ENCODE measurements at places on chromosomes 1 and 21.

- no peak for DNase-seq
These were observed 2.0 kb downstream of the TFF2 start for GRCh38 chr21:42348762-42349161.

- no peak for DNase-seq
These were observed 13.5 kb downstream of the FUCA1 start for GRCh38 chr1:23854568-23854967.

DNA sequence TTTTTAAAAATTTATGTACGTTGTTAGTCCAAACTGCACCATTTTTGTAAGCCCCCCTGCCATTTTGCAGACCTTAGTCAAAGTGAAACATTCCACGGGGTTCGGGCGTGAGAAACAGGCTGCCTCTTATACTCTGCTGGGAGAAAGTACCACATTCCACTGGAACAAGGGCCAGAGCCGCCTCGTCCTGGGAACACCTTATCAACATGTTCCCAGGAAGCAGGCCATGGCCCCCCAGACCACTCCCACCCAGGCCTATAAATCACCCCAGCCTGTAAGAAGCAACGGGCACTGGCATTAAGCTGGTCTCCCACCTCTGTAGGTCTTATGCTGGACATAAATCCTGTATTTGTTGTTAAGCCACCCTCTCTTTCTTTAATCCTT lies 854 bp upstream of the ZRANB2 start:
- DNase-seq = no peak

DNA sequence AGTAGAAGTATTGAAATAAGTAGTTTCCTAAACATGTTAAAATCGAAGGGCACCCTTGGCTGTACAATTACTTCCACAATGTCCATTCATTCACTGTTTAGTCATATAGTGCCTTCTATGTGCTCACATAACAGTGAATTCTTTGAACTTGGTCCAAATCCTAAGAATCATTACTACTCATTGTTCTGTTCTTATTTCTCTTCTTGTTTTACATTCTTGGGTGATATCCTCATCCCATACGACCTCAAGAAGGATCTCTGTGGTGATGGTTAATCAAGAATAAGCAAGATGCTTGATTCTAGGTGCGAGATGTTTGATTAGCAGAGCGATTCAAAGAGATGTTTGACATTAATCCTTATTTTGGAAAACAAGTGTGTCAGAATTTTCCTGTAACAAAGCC lies 667.4 kb upstream of the ZP4 start:
- no peak for DNase-seq

GRCh38 chr1:13892671-13893325 lies 192.8 kb downstream of the PRDM2 start:
- no peak for DNase-seq

- DNase-seq = no peak
These were observed 79.8 kb upstream of the ROR1 start for GRCh38 chr1:63693944-63694571.

GRCh38 chr1:48127735-48128685 lies 94.5 kb upstream of the SLC5A9 start:
- no peak for DNase-seq

DNA sequence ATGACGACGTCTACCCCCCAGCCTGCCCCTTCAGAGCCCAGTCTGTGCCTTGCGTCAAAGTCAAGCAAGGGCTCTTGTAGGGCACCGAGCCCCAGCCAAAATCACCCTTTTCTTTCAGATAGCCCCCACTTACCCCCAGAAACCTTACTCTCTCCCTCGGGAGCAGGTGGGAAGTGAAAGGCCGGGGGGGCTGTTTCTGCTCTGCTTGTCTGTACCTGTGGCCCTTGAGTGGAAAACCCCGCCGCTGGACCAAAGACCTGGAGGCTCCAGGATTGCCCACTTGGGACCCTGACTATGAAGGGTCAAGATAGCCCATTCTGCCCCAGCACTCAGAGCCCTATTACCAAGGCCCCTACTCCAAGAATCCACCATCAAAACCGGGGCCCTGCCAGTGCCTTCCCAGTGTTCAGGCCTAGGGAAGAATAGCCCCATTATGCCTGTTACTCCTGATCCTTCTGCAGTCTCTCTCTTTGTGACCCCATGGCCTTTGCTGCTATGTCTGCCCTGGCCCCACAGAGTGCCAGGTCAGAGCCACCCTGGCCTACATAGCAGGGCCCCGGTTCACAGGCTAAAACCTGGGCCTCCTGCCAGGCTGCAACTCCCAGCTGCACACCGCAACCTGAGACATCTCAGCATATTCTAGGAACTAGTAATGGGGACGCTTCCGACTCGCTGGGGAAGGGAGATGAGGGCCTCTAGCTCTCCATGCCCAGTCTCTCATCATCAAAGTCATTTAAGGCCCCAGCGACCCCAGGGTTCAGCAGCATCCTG lies 22.2 kb upstream of the HPDL start:
- DNase-seq = no peak

DNA sequence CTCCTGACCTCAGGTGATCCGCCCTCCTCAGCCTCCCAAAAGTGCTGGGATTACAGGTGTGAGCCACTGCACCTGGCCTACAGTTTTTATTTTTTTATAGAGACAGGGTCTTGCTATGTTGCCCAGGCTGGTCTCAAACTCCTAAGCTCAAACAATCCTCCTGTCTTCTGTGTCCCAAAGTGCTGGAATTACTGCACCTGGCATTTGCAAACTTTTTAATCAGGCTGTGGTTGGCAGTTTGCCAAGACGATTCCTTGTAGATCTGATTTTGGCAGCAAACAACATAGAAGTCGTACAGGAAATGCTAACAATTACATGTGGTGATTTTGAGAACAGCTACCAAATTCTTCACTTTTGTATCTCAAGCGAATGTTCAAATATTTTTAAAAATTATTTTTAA lies 10.1 kb downstream of the RBP7 start:
- no peak for DNase-seq

DNA sequence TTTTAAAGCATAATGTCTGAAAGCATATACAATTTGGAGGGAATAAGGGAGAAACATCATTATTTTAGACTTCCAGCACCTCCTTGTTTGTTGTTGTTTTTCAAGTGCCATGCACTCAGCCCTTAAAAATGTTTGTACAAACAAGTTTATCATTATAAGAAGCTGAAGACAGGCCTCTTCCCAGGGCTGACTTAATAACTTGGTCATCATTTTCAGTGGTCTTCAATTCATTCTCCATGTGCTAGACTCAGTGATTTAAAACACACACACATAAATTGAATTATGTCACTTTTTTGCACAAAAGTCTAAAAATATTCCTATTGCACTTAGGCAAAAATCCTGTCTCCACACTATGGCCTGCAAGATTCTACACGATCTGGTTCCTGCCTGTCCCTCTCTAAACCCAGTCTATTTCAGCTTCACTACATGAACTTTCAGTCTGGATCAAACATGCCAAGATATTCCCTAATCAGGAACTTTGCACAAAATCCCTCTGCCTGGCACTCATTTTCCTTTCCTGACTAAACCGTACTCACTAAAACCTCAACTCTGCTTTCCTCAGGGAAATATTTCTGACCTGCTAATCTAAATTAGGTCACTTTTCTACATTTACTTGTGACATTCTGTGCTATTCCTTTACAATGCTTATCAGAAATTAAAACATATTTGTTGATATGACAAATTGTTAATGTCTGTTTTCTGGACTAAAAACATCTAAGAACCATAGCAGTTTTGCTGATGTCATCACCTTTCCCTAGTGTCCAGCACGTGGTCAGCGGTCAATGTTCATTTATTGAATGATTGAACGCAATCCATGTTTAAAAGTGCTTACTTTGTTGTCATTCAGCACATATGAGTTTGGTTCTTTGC lies 14.8 kb upstream of the GBP5 start:
- DNase-seq = no peak

GRCh38 chr1:151273924-151274466 lies 8.1 kb upstream of the ZNF687 start:
- no peak for DNase-seq

DNA sequence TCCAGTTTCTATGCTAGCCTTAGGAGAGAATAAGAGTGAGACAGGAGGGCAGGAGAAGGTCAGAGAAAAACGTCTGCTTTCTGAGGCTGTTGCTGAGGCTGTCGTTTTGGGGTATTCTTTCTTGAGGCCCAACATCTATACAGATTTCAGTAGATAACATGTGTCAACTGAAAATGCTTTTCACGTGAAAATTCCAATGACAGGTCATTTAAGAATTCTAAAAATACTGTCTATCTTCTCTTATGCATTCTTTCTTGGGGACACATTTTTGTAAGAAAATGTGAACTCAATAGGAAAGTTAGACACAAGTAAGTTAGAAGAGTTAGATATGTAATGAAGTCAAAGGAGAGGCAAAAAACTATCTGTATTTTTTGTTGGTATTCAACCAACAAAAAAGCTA lies 150.8 kb downstream of the TGFB2 start:
- no peak for DNase-seq

GRCh38 chr1:1353389-1354151 lies 4.4 kb upstream of the DVL1 start:
- DNase-seq = no peak

DNA sequence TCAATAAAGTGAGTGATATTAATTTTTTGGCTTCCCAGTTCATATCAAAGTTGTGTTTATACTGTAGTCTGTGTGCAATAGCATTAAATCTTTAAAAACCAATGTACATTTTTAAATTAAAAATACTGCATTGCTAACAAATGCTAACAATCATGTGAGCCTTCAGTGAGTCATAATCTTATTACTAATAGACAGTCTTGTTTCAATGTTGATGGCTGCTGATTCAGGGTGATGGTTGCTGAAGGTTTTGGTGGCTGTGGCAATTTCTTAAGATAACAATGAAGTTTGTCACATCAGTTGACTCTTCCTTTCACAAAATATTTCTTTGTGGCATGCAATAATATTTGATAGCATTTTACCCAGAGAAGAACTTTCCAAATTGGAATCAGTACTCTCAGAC lies 109.0 kb downstream of the ZMYM4 start:
- DNase-seq = no peak

- no peak for DNase-seq
These were observed 52.3 kb downstream of the GRIK3 start for GRCh38 chr1:36981771-36982622.

- no peak for DNase-seq
These were observed 27.5 kb upstream of the SLC30A1 start for GRCh38 chr1:211606332-211606913.

GRCh38 chr1:75615613-75616435 lies 4.9 kb upstream of the SLC44A5 start:
- DNase-seq = peak; percentile 40

GRCh38 chr1:51236531-51237350 lies 668 bp downstream of the RNF11 start:
- peak; percentile 48 for DNase-seq

DNA sequence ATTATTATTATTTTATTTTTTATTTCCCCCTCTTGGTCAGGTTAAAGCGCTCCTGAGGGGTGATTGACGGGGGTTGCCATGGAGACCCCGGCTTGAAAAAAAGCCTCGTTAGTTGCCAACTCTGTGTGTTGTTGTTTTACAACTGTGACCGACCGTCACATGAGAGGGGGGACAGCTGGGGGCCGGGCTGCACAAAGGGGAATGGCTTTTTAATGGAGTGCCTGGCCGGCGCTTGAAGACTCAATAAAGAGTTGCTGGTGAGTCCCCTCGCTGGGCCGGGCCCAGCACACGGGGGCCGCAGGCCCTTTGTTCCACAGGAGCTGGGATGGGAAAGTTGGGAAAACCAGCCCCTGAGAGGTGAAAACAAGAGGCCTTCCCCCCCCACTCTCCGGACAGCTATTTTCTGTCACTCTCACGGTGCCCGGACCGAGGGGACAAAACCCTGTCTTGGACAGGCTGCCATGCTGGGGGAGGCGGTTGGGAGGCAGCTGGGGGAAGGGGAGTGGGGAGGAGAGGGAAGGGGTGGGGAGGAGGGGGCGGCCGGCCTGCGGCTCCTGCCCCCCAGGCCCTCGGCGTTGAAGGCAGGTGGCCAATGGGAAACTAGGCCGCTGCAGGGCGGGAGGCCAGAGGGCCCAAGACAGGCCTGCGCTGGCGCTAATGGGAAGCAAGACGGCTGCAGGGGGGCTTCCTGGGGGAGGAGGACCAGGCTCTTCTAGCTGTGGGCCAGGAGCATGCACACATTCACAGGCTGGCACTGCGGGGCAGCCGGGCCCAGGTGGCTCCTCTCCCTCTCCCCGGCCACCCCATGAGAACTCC lies 67.6 kb downstream of the CASZ1 start:
- no peak for DNase-seq

DNA sequence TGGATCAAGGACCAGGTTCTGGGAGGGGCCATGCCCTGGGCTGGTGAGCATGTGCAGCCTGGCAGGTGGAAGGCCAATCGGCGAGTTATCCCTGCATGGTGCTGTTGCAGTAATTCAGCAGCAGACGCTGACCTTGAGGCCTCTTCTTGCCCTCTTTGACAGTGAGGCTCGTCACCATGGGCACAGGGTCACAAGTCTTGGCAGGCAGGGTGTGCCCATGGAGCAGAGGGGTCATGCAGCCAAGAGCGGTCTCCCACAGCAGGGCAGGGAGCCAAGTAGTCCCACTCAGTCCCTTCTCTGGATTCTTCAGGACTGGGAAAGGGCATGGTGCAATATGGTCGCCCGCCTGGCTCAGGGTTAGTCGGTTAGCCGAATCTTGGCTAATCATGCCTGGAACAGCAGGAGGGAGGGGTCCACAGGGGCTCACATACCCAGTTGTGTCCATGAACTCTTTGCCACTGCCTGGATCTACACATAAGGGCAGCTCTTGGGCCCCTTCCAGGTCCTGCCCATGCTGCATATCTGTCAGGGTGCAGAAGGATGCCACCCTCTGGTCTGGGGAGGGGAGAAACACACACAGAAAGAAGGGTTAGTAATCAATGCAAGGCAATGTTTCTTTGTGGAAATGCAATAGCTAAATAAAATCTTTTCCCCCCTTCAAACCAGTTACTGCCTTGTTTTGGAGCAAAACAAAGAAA lies 226.8 kb downstream of the SIPA1L2 start:
- DNase-seq = no peak

- DNase-seq = no peak
These were observed 7.7 kb downstream of the PM20D1 start for GRCh38 chr1:205842229-205842628.

- no peak for DNase-seq
These were observed 21.7 kb upstream of the LRRC47 start for GRCh38 chr1:3817821-3818597.

GRCh38 chr1:168470901-168471431 lies 72.8 kb downstream of the XCL2 start:
- DNase-seq = no peak

DNA sequence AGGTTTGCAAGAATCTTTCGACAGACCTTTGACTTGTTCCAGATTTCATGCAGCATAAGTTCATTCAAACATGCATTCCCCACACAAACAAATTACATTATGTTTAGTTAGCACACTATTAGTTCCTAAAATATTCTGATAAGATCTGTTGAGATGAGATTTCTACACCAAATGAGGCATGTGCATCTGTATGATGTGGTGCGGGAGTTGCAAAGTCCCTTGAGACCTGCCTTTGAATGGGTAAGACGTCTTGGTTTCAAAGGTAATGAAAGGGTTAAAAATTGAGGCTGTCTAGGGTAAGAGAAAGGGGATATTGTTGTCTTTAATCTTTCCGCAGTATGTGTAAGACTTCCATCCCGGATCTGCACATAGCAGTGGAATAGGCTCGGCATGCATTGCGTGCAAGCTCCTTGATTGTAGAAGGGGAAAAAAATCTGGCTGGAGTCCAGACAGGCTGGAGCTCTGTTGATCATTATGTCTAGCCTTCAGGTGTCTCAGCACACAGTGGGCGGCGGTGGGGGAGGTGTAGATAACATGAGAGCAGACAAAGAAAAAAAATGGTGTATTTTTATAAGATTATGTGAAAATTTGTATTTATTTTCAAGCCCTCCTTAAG lies 296.6 kb downstream of the PTPRC start:
- peak; percentile 76 for DNase-seq
